GM23338 (cell line): ENCODE measurements at places on chromosomes 2 and 18. TPM values are rescaled to one million over a fixed set of nuclear protein-coding genes. Genes with fewer than 3 reads are reported as not detected.

The STON1 gene
- polyA plus RNA-seq: 5.4 and 5.5 TPM in 2 replicates

The AGXT gene
- polyA plus RNA-seq: not detected in 2 replicates

GRCh38 chr18:46401486-46402070 is 255.4 kb downstream of the LOXHD1 start:
- no peaks in the 10 kb centered on the region for H3K4me1 ChIP-seq
- no peaks in the 10 kb centered on the region for H3K36me3 ChIP-seq

DNA sequence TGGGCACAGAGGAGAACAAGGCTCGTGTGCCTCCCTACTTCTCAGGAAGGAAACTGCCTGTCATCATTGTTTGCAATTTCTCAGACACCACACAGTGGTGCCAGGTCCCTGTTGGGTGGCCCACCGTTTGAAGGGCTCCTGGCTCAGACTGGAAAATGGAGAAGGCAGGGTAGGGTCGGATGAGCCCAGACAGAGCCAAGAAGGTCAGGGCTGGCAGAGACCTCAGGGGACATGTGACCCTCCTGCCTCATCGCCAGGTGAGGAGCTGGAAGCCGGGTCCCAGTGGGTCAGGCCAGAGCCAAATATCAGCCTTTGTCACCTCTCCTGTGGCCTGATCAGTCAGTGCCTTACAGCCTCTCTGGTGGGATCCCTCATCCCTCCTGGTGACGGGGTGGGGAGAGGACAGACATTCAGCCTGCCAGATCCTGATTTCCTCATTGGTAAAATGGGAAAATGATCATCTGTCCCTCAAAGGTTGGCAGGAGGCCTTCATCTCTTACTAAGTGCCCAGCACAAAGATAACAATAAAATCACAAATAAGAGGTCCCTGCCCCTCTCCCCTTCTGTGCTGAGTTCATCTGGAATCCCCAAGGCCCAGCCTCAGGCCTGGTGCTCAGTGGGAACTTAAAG is 117.6 kb downstream of the CAPN13 start:
- H3K4me1 ChIP-seq: peaks cover 2% of the 10 kb centered on the region; the same call in 1 of the 2 replicates
- H3K27ac ChIP-seq: no peak overlapping the region

DNA sequence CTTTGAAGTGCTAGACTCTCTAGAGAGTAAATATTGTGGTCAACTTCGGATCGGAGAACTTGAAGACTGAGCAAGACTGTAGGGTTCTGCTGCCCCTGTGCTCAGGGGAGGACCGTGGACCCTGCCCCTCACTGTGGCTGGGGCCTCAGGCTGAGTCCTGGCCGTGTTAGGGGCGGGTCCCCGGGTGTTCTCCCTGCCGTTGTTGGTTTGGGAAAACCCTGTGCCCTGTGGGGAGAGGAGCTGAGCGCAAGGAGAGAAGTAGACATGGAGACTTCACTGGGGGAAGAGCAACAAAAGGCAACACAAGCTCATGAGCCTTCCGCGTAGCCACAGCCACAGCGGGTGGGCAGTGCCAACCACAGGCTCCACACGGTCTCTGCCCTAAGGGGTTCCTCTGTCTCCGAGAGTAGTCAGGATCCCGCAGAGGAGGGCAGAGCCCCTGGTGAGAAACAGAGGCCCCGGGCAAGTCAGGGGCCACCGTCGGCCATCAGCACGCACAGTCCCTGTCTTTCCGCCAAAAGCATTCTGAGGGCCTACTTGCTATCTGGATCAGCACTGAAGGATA is 53.1 kb downstream of the NTSR2 start:
- H3K4me1 ChIP-seq: no peaks in the 10 kb centered on the region
- DNase-seq: no peak
- H3K27ac ChIP-seq: no peak overlapping the region
- H3K36me3 ChIP-seq: no peaks in the 10 kb centered on the region
- no peak overlapping the region for H3K4me3 ChIP-seq

- no peak overlapping the region for H3K27ac ChIP-seq
- DNase-seq: no peak
- no peaks in the 10 kb centered on the region for H3K27me3 ChIP-seq
- peaks cover 38% of the 10 kb centered on the region for H3K4me1 ChIP-seq
- no peaks in the 10 kb centered on the region for H3K36me3 ChIP-seq
- no peak overlapping the region for H3K4me3 ChIP-seq
Measured at GRCh38 chr2:187403568-187404260, 44.3 kb downstream of the CALCRL start.

- DNase-seq: no peak
- H3K27ac ChIP-seq: no peak overlapping the region
- no peaks in the 10 kb centered on the region for H3K36me3 ChIP-seq
- no peaks in the 10 kb centered on the region for H3K27me3 ChIP-seq
Measured at GRCh38 chr2:120733238-120733932, 2.3 kb upstream of the GLI2 start.
